WTC11 (cell line): ENCODE measurements at places on chromosomes 7 and 10. TPM values are rescaled to one million over a fixed set of nuclear protein-coding genes. Genes with fewer than 3 reads are reported as not detected.

Gene LEP
- not detected in 3 replicates for total RNA-seq

Gene PON3
- 0.37 to 0.62 TPM (median 0.42 TPM) in 3 replicates for total RNA-seq

Gene KLF14
- not detected in 3 replicates for total RNA-seq

Gene SLC39A12
- not detected in 3 replicates for total RNA-seq

Gene BTBD16
- total RNA-seq: not detected in 3 replicates

Gene OR2A42
- 0.20 to 0.37 TPM (median 0.27 TPM) in 3 replicates for total RNA-seq

Gene ATE1
- total RNA-seq: 20.5 to 23.8 TPM (median 22.6 TPM) in 3 replicates

Gene A1CF
- 0.07 to 0.21 TPM (median 0.07 TPM) in 3 replicates for total RNA-seq

Gene PAXIP1
- 29.4 to 34.1 TPM (median 32.6 TPM) in 3 replicates for total RNA-seq

Gene SLC29A4
- total RNA-seq: 11.8 to 14.4 TPM (median 11.9 TPM) in 3 replicates

Gene IGFBP1
- 0.18 to 0.37 TPM in 2 of 3 replicates, not detected in the other for total RNA-seq

Gene TAS2R4
- 0.41 to 1.1 TPM (median 0.72 TPM) in 3 replicates for total RNA-seq

Gene PPP1R9A
- total RNA-seq: 16.8 to 18.7 TPM (median 18.0 TPM) in 3 replicates

Gene H2BK1
- 0.87 TPM in 1 of 3 replicates, not detected in the others for total RNA-seq

Gene FAM13C
- 0.82 to 1.5 TPM (median 0.89 TPM) in 3 replicates for total RNA-seq

Gene SLC13A1
- total RNA-seq: 0.04 TPM in 1 of 3 replicates, not detected in the others

Gene TCTN3
- total RNA-seq: 26.4 to 33.5 TPM (median 29.3 TPM) in 3 replicates

Gene TSPAN15
- 8.3 to 10.4 TPM (median 10.1 TPM) in 3 replicates for total RNA-seq

Gene CFAP70
- total RNA-seq: 0.31 to 0.73 TPM (median 0.39 TPM) in 3 replicates
